ENCODE measurements at places on chromosomes 13 and 19.

DNA sequence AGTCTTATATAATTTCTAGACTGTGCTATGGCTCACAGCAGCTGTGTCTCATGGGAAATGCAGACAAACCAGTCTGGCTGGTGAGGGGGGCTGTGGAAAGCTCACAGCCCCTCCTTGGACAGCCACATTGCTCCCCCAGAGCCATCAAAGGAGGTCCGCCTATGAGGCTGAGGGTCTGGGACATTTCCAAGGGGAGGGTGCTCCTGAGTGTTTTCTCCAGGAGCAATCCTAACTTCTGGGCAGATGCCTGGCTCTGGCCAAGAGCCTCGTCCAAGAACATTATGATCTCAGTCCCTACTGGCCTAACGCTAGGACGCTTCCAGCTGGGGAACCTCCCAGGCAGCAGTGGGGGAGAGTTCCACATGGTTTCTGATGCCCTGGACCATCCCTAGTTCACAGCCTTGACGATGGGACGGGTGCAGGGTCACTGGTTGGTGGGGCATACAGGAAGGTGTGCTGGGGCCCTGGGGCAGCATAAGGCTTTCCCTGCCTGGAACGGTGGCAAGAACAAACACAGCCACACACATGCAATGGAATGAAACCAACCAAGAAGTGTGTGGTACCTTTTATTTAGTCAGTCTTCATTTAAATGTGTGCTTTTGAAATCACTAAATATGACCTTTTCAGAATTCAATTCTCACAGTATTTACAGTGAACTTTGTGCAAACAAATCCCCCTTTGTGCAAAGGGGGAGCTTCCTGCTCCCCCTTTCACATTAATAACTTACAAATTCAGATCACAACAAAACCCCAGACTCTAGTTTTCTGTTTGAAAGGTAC is 60.6 kb downstream of the CDADC1 start:
- DNase-seq = no peak

DNA sequence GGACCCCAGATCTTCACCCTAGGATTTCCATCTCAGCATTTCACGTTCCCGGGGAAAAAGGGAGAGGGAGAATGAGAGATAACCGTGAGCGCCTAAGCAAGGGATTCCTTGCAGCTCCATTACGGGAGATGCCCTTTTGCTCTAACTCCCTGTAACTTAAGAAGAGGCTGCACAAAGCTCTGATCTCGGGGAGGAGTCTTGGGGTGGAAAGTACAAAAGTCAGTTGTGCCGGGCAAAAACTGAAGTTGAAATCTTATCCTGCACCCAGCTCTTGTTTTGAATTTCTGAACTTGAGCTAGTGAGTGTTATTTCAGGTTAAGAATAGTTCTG is 256.4 kb upstream of the SOX21 start:
- DNase-seq = no peak

DNA sequence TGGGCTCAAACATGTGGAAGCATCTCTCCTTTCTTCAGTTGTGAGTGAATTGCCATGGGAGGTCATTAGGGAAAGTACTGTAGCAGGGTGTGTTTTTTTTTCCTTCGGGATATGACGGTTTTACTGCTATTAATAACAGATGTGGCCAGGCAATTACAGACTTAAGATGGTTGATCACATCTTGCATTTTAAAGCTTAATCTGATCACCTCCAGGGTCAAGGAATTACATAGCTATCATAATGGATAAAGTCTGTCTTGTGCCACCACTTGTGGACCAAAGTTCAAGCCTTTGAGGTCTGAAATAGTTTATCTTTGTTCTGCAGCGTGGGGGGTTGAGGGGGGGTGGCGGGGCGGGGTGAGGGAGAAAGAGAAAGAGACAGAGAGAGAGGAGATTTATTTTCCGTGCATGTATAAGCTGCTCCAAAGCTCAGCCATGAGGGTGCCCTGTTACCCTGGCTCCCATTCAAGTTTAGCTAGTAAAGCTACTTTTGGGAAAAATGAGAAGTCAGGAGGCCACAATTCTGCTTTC is 5.5 kb upstream of the SERP2 start:
- DNase-seq = no peak

DNA sequence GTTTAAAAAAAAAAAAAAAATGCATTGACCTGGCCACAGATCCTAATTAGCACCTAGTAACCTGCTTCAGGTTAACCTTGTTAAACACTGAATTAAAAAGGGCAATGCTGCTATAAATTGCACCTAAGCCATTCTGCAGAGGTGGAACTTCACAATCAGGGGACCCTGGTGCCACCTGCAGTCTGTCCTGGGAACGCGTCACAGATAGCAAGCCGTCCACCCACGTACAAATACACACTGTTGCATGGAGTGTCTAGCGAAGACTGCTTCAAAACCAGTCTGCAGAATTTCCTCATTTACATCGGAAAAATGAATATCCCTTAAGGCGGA is 169.3 kb downstream of the COL4A1 start:
- DNase-seq = no peak

- DNase-seq = no peak
These were observed 40.8 kb downstream of the RCBTB2 start for GRCh38 chr13:48492096-48492440.

DNA sequence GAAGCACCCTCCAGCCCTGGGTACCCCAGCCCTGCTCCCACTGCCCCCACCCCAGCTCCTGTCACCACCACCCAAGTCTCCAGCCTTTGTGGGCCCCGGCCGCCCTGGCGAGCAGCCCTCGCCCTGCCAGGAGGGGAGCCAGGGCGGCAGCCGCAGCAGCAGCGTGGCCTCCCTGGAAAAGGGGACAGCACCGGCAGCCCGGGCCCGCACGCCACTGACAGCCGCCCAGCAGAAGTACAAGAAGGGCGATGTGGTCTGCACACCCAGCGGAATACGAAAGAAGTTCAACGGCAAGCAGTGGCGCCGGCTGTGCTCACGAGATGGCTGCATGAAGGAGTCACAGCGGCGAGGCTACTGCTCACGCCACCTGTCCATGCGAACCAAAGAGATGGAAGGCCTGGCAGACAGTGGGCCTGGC is 3.9 kb downstream of the CIC start:
- no peak for DNase-seq

DNA sequence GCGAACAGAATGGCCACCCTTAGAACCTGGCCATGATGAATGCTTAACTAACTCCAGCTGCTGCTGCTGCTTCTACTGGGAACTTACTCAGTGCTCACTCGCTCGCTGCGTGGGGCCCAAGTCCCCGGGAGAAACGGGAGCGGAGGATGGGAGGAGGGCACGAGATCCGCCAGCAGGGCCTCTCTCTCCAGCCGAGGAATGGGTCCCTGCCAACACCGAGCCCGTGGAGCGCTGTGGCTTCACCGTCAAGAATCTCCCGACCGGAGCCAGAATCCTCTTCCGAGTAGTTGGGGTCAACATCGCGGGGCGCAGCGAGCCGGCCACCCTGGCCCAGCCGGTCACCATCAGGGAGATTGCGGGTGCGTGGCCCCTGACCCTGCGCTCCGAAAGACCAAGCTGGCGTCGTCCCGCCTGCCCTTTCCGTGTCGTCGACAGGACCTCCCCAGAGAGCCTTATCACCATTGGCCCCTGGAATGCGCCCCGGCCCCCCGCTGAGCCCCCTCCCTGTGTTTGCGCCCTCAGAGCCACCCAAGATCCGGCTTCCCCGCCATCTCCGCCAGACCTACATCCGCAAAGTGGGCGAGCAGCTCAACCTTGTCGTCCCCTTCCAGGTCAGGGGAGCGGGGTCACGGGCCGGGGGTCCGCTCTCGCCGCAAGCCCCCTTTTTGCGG is 17.8 kb upstream of the EMC10 start:
- no peak for DNase-seq

DNA sequence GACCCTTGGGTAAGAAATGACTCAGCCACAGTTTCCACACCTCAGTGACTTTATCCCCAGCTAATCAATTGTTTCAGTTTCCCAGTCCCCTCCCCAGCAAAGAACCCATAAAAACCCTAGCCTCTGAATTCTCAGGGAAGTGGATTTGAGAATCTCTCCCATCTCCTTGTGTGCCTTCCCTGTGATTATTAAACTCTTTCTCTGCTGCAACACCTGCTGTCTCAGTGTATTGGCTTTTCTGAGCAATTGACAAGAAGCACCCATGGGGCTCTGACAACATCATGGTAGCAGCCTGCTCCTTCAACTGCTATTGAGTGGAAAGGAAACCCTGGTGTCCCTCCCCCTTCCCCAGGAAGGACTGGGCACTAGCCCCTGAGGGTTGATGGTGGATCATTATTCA is 73.7 kb downstream of the UQCRFS1 start:
- peak; percentile 14 for DNase-seq

DNA sequence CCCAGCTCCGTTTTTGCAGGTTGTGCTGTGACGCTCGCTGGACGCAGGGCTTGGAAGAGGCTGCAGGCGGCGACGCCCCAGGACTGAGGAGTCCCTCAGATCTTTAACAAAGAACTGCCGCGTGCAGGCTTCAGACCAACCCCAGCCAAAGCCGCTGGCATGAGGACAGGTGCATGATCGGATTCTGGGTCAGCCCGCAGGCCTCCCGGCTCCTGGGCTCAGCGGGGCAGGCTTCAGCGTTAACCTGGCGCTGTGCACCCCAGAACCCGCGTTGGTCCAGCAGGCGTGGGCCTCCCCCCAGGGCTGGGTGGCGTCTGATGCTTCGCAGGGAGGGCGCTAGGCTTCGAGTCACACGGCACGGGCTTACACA is 920 bp upstream of the TIMM13 start:
- no peak for DNase-seq

DNA sequence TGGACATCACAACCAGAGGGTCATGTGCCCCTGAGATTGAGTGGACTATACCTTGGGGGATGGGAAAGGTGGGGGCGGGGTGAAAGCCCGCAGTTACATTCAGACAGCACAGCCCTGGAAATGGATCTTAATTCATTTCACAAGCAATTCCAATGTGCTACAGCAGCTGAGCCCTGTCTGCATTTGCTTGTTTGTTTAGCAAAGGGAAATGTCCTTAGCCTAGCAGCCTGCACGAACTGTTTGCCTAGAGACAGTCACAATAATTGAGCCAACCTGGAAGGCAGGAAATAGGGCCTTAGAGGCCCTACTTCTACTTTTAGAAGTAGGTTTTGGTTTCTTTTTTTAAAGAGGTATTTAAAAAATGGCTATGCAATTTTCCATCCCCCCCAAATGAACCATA is 177.3 kb upstream of the KL start:
- DNase-seq = peak; percentile 8

DNA sequence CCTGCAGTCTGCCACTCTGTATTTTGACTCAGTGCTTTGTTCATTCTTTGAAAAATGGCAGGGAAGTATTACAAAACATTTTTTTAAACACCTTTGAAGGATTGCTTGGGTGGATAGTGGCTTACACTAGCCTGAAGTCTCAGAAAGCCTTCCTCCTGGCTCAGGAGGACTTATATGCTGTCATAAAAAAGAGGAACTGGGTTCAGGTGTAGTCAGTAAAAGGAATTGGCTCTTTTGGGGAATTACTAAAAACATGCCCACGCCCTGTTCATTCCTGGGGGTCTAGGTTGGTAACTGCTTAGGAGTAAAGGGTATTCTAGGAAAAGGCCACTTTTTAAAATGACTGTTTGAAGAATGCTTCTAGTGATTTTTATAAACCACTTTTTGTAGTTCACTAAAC is 186.9 kb downstream of the SHISA2 start:
- DNase-seq = no peak

DNA sequence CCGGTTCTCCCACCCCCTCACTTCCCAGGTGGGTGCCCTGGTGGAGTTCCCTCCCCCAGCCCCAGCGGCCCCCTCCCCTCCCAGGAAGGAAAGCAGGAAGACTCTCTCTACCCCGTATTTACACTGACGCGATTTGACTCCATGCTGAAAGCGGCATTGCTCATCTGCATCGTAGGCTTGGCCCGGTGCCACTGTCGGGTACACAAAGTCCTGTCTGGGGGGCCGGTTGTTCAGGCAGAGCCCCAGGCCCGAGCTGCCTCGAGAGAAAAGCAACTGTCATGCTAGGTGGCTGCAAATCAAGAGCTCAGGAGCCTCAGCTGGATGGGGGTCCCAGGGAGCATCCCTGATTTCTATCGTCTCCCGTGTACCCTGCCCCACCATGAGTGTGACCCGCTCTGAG is 14.9 kb downstream of the ADAMTS10 start:
- DNase-seq = no peak

DNA sequence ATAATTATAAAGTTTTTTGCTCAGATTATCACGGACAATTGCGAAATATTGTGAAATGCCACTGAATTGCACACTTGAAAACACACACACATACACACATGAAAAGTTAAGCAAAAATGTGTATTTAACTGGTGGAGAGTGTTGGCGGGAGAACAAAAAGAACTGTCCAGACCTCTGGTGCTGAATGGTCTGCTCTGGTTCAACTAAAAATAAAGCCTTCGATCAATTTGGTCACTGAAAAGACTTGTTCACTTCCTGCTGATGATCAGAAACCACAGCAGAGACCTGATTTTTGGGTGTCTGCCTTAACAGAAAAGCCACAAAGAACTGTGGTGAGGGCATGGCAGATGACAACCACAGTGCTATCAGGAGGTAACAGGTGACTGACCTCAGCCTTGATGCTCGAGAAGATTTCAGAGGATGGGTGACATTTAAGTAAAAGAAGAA is 4.0 kb upstream of the IGFL1 start:
- no peak for DNase-seq

- no peak for DNase-seq
These were observed 48.8 kb upstream of the C1QTNF9B start for GRCh38 chr13:23946067-23946466.

- DNase-seq = no peak
These were observed 1.1 kb downstream of the GRIN2D start for GRCh38 chr19:48394331-48395169.

GRCh38 chr13:27713767-27714166 is 78.5 kb upstream of the GSX1 start:
- DNase-seq = no peak

DNA sequence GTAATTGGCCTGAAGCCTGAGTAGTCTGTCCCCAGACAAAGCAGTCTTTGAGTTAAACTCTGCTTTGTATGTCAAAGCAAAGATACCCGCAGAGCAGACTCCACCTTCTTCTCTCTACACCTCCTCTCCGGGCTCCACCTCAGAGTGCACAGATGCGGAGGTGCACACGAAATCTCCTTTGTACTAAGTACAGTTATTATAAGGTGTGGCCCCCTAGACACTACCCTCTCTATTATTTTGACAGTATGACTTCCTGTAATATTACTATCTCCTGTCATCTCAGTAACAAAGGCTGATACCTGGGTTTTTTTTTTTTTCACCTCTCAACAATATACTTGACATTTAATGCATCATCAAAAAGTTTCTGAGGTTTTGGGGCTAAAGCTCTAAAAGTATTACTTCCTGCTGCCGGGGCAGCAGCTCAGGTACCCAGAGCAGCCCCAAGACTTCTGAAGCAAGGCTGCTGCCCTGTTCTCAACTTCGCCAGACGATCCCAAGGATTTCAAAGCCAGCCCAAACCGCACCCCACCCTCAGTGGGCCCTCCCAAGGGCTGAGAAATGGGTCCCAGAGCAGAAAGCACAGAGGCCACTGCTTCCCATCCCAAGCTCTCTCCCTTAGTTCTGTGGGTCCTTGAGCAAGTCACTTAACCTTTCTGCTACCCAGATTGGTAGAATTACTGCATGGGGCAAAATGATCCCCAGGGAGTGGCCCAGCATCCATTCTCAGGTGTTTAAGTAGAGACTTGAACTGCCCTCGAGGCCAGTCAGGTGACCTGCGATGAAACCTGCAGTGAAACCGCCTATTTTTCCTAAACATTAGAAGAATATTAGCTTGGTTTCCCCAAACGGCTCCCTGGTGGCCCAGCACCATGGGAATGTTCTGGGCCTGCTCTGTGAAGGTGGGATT is 180.6 kb downstream of the FOXO1 start:
- no peak for DNase-seq

- no peak for DNase-seq
These were observed 82.5 kb downstream of the KCTD15 start for GRCh38 chr19:33878910-33879810.

GRCh38 chr13:104416973-104417372 is 1350.8 kb upstream of the SLC10A2 start:
- DNase-seq = no peak

- DNase-seq = no peak
These were observed 12.5 kb downstream of the GADD45B start for GRCh38 chr19:2488405-2488941.

All from Caki2 (cell line).